A549 treated with GW870086 at 1 μM for 4 hours (cell line): ENCODE measurements at places on chromosomes 13 and 19. TPM values are rescaled to one million over a fixed set of nuclear protein-coding genes. Genes with fewer than 3 reads are reported as not detected.

CNMD gene
- total RNA-seq = not detected in 5 replicates

PDE4C gene
- 0.22 to 0.47 TPM (median 0.38 TPM) in 5 replicates for total RNA-seq

PTPRS gene
- total RNA-seq = 18.3 to 30.1 TPM (median 26.8 TPM) in 5 replicates

ZNF177 gene
- 0.22 to 0.64 TPM (median 0.59 TPM) in 5 replicates for total RNA-seq

GJB2 gene
- total RNA-seq = 0.62 to 1.00 TPM (median 0.86 TPM) in 5 replicates

TNFSF9 gene
- 3.9 to 8.1 TPM (median 5.7 TPM) in 5 replicates for total RNA-seq

LACC1 gene
- total RNA-seq = 3.1 to 4.2 TPM (median 3.6 TPM) in 5 replicates

CAPN12 gene
- total RNA-seq = 4.2 to 6.0 TPM (median 5.6 TPM) in 5 replicates

GRIK5 gene
- total RNA-seq = 0.37 to 0.50 TPM (median 0.42 TPM) in 5 replicates

SYT5 gene
- 1.9 to 4.8 TPM (median 4.0 TPM) in 5 replicates for total RNA-seq

GPR183 gene
- not detected in 5 replicates for total RNA-seq

AKAP11 gene
- total RNA-seq = 3.7 to 7.8 TPM (median 6.4 TPM) in 5 replicates

FAM83E gene
- 0.08 to 0.63 TPM (median 0.18 TPM) in 5 replicates for total RNA-seq

GPALPP1 gene
- total RNA-seq = 7.3 to 14.5 TPM (median 10.4 TPM) in 5 replicates

CYP2S1 gene
- 17.6 to 24.9 TPM (median 21.5 TPM) in 5 replicates for total RNA-seq
